ENCODE measurements at places on chromosomes 5 and 9.

DNA sequence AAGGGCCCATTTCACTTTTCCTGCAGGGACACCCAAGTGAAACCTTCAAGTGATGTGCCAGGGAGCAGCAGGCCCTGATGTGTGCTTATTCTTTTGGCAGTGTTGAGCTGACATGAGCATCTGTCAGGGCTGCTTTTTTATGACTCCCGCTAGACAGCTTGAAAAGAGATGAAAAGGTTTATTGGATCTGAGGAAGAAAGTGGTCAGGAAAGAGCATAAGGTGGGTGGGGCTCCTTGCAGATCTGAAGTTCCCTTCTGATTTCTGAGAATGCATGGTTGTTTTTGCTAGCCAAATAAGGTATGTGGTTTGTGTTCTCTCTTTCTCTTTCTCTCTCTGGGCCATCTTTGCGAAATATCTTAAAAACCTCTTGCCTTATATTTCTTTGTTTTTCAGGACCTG is 316.1 kb downstream of the DMRT2 start:
- no peak for DNase-seq

GRCh38 chr9:76365028-76365427 is 29.2 kb downstream of the RFK start:
- no peak for DNase-seq

GRCh38 chr5:138448481-138449398 is 9.9 kb downstream of the REEP2 start:
- DNase-seq, result no peak

GRCh38 chr9:100452894-100453293 is 20.1 kb upstream of the TMEFF1 start:
- DNase-seq, result no peak

GRCh38 chr9:79300068-79300467 is 271.7 kb upstream of the TLE4 start:
- DNase-seq, result no peak

DNA sequence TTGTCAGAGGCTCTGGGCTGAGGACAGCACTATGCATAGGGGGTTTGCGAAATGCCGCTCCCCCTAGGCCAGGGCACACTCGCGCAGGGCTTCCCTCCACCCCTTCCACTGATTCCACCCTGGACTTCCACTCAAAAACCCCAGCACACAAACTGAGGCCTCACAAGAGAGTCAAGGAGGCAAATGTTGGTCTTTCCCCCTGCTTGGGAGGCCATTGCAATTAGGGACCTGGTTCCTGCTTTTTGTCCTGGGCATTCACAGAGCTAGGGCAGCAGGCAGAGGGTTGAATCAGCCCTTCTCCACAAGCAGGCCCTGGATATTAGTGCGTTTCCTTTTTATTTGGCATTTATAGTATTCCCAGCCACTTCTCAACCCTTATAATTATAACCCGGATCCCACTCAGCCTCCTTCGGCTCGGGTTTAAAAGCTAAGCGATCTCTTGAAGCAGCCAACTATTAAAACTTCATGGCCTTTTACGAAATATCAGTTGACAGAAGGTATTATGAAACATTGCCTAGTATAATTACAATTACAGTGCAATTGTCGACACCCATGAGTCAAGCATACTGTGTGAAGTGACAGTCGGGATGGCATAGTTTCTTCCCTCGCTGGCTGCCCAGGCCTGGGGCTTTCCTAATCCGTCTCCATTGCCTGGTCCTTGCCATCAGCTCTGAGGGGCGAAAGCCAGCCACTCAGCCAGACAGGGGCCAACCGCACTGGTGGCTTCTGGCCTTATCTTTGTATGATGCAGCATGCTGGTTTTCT is 285.5 kb upstream of the MAP3K1 start:
- no peak for DNase-seq
